Nucleus accumbens (tissue), 56 donors: ENCODE measurements at places on chromosomes 7 and 10.

GRCh38 chr7:142799437-142799835, 28.7 kb downstream of the PRSS2 start:
- no peak for DNase-seq

GRCh38 chr10:33719005-33719703, 384.7 kb upstream of the NRP1 start:
- DNase-seq = no peak

DNA sequence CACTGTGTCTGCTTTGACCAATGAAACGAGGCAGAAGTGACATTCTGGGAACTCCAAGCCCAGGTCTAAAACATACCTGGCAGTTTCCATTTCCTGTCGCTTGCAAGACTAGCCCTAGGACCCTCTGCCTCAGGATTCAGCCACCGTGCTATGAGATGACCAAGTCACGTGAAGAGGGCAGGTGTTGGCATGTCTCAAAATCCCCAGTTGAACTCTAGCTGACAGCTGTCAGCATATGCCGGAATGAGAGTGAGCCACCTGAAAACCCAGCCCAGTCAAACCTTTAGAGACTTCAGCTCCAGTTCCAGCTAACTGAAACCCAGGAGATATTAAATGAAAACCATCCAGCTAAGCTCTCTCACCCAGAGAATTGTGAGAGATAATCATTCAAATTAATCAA, 89.9 kb upstream of the PPP1R3A start:
- DNase-seq = no peak

DNA sequence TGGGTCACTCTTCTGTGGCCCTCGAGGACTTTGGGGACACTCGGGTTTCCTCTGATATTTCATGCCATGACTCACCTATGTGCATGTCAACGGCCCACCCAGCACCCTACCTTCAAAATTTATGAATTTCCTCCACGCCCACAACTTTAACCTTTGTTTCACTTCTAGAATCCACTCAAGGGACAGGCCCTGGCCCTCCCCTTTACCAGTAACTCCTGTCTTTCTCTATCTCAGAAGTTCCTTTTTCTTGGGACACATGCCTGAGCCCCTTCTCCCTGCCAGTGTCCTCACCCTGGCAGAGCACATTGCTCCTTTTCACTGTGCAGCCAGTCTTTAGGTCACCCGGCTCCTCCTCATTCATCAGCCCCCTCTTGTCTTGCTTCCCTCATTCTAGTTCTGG, 282.5 kb upstream of the KLF6 start:
- no peak for DNase-seq

DNA sequence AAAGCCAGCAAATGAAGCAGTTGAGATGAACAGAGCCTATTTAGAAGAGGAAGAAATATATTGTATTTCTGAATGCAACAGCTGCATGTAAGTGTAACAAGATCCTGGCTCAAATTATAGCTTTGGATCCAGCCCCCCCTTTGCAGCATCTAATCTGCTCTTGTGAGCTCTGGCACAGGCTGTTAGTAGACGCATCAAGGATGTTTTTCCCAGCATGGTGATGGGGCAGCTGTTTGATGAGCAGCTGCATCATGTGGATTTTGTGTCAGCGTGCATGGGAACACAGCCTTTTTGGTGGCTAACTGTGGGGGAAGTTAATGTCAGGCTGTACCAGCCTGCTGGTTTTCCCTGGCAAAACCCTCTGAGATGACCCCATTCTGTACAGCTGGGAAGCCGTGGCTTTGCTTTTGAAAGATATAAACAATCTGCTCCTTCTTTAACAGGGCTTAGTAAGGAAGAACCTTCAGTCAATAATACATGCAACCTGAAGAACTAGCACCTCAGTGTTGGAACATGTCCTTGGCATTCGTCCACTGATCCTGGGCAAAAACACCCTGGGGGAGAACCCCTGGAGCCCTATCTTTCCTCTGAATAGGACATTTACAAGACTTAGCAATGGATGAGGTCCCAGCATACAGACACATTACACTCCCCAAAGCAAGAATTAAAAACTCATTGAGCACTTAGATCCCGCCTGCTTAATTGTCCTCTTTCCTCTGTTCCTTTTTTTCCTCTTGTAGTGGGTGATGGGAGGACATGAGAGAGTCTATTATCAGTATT, 70.6 kb downstream of the NPS start:
- DNase-seq = peak; percentile 73

DNA sequence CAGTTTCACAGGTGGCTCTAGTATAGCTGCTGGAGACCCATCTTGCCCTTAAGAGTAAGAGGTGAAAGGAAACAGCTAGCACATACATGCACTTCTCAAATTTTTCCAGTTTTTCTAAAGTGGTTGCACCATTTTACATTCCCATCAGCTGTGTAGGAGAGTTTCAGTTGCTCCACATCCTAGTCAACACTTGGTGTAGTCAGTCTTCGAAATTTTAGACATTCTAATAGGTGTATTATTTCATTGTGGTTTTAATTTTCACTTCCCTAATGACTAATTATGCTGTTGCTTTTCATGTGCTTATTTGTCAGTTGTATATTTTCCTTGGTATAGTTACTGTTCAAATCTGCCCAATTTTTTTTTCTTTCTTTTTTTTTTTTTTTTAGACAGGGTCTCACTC, 9.5 kb upstream of the HACD1 start:
- no peak for DNase-seq

DNA sequence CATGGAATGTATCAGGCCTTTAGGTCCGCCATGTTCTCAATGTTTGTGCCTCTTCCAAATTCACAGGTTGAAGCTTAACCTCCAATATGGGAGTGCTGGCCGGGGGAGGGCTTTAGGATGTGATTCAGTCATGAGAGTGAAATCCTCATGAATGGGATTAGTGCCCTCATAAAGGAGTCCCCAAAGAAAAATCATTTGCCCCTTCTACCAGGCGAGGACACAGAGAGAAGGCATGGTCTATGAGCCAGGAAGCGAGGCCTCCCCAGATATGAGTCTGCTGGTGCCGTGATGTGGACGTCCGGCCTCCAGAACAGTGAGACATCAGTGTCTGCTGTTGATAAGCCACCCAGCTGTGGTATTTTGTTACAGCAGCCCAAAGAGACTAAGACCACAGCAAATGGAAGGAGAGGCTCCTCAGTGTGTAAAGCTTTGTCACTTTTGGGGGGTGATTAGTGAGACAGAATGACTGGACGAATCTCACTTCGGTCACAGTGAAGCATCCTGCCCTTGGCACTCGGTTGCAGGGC, 231.3 kb upstream of the KLF6 start:
- DNase-seq = no peak

DNA sequence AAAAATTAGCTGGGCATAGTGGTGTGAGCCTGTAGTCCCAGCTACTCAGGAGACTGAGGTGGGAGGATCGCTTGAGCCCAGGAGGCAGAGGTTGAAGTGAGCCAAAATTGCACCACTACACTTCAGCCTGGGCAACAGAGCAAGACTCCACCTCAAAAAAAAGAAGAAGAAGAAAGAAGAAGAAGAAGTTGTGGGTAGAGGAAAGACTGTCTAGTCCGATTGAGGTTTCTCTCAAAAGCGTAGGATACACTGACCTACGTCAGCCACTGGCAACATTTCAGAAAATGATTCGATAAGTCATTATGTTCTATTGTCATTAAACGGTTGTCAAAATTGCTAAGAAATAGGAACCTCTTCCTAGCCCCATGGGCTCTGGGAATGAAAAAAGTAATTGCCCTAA, 22.3 kb upstream of the RHBDD2 start:
- DNase-seq = no peak

- no peak for DNase-seq
Measured at GRCh38 chr7:28983396-28984190, 25.5 kb upstream of the TRIL start.

GRCh38 chr7:55570218-55570873, 2.0 kb downstream of the VOPP1 start:
- no peak for DNase-seq

- DNase-seq = no peak
Measured at GRCh38 chr7:24764011-24764410, 6.7 kb upstream of the GSDME start.

DNA sequence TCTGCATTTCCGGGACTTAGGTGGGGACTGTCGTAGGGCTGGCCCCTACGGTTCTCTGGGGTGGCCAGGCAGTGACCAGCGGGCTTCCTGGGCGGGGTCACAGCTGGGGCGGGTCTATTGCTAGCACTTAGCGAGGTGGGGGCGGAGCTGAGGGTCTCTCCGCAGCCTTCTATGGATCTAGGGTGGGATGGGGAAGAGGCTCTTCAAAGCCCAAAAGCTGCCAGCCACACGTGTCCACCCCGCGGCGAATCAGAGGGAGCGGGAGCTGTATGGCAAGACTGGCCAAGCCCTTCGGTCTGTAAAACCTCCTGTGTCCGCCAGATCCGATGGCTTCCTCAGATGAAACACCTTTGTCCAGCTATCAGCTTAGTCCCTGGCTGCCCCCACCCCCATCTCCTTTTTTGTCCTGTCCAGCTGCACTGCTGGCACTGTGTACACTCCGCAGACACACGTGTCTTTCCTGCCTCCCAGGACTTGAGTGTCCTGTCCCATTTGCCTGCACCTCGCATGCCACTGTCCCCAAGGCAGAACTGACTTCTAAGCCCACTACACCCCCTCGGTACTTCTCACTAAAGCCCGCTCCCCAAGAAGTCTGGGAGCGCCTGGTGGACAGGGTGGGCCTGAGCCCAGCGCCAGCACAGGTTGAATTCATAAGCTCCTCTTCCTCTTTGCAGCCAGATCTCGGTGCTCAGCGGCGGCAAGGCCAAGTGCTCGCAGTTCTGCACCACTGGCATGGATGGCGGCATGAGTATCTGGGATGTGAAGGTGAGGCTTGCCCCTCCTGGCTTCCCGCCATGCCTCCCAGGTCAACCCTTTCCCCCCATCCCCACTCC, 14.8 kb downstream of the PDAP1 start:
- no peak for DNase-seq

DNA sequence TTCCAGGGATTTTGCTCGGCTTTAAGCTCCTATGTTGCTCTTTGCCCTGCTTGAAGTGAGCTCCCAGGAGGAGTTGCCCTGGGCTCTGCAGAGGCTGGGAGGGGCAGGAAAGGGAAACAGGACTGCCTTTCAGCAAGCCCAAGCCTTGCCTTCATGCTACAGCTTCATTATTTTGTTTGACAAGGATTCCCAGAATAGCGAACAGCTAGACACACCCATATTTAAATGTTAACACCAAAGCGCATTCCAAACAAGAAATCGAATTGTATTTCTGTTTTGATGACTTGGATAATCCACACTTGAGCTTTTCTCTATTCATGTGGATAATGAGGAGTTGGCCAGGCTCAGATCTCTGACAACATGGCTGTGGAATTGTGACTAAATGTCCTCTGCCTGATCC, 6.3 kb downstream of the KIAA1217 start:
- DNase-seq = no peak

GRCh38 chr7:47651355-47652317, 69.7 kb upstream of the TNS3 start:
- DNase-seq = no peak

- DNase-seq = no peak
Measured at GRCh38 chr7:12583176-12583575, 12.7 kb downstream of the SCIN start.

DNA sequence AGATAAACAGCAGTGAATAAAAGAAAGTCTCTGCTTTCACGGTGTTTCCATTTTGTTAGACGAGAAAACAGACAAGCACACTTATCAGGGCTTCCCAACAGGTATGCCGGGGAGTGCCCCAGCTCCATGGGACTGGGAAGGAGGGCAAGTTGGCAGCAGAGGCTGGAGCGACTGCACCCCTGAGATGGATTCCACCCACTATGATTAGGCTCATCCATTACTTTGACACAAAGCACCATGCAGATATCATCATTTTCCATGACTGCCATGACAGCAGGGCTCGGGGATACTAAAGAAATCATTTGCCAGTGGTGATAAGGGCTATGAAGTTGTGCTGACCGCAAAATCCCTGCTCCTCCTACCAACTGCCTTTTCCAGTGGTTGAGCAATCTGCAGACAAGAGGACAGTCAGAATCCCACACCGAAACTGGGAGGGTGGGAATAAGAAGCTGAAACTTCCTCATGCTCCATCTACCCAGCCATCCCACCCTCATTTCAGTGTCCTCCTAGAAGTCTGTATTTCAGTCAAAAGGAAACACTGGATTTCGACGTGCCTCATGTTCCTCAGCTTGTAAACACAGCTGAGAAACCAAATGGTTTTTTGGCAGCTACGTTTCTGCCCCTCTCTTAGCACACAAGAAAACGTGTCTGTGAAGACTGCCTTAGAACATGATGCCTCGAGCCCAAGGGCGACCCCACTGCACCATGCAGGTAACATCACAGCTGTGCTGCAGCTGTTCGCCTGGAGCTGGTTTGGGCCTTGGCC, 15.5 kb downstream of the CREB3L2 start:
- no peak for DNase-seq

- DNase-seq = no peak
Measured at GRCh38 chr7:157281221-157281998, 55.4 kb upstream of the DNAJB6 start.

GRCh38 chr10:15433850-15434537, 62.9 kb upstream of the FAM171A1 start:
- no peak for DNase-seq

- no peak for DNase-seq
Measured at GRCh38 chr10:67095531-67095930, 169.7 kb downstream of the LRRTM3 start.

DNA sequence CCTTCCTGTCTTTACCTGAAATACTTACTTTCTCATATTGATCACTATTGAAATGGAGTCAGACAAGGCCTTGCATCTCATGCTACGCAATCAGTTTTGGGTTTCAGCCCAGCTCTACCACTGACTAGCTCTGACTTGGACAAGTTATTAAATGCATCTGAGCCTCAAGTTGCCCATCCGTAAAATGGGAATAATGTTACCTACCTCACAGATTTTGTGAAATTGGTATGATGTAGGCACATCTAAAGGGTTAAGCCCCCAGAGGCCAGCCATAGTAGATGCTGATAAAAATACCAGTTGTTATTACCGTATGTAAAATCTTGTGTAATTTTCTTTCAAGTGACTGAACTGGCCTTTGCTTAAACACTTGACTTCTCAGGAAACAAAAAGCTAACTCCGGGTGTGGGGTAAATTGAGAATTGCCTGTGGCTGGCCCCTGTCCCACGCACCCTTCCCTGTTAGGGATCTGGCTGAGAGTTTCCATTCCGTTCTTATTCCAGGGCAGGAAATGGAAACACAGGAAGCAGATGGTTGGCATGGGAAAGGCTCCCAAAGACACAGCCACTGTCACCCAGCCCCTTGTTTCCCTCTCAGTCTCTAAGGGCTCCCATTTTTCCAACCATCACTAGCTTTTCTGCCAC, 7.5 kb downstream of the DUSP5 start:
- no peak for DNase-seq
